Pulmonary artery endothelial cell (primary cell): ENCODE measurements at places on chromosomes 7 and 10.

DNA sequence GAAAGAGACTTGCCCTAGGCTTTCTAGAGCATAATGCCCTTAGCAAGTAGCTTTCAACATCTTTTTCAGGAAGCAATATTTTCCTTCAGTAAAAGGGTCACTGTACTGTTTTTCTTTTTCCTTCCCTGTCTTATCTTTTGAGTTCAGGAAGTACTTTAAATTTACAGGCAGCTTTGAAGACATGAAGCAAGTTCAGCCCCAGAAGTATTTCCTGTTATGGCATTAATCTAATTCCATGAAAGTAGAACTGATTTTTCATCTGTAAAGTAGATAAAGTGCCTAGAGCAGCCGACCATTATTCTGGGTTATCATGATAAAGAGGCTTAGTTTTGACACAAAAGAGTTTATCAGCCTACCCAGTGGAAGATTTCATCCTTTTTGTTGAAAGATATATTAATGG, 288.2 kb downstream of the ADK start:
- DNase-seq, result peak; percentile 32

- DNase-seq, result no peak
These were observed 304.4 kb upstream of the NRP1 start for GRCh38 chr10:33638891-33639290.

- no peak for DNase-seq
These were observed 223.7 kb downstream of the MAD1L1 start for GRCh38 chr7:2008936-2009540.

- no peak for DNase-seq
These were observed 2.3 kb downstream of the DNMBP start for GRCh38 chr10:100007231-100008141.

GRCh38 chr10:69906425-69906824, 104.7 kb downstream of the COL13A1 start:
- DNase-seq, result no peak

- no peak for DNase-seq
These were observed 128.0 kb downstream of the HGF start for GRCh38 chr7:81641873-81642272.

DNA sequence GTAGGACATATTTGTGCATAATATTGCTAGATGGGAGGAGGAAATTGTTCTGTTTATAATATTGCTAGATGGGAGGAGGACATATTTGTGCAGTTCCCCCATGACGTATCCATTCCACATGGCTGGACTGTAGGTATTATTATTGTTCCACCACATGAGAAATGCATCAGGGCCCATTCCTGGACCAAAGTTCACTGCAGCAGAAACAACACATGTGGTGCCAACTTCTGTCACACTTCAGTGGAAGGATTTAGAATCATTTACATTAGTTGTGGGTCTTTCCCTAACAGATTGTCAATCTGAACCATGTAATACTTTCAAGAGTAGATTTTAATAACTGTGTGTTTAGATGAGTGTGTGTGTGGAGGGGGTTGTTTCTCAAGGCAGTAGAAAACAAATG, 32.7 kb upstream of the MACC1 start:
- no peak for DNase-seq

DNA sequence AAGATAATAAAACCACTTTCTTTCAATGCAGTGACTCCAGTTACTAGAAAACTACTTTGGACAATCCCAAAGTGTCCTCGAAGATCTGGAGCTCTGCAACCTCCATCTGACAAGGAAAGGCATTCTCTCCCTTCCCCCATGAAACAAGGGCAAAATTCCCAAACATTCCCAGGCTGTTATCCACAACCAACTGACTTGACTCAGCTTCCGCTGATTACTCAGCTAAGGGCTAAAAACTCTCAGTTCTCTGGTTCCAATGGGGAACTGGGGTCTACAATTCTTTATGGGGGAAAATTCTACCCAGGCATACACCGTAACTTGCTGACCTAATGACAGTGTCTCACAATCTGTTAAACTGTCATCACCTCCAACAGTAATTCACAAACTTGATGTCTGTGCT, 48.4 kb downstream of the SFMBT2 start:
- no peak for DNase-seq

DNA sequence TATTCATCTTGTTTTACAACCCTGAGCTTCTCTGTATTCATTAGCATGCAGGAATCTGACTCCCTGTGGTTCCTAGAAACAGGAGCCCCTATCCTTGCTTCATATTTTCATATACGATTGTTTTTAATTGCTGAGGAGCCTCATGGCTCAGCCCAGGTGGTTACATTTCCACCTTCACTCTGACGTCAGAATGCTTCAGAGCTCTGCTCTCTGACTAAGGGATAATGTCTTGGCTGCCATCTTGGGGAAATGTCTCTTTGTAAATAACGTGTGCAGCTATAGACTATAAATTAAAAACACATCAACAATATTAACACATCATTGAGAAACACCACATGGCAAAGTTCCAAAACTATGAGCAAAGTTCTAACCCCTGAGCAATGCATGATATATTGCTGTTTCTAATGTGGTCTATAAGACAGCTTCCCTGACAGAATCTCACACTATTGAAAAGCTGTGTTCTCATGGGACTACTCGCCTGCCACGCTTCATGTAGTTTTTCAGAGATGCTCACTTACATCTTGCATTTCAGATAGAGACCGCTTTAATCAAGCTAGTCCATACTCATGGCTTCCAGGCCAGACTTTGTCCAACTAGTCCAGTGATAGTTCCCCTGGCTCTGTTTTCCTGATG, 227.0 kb downstream of the SORCS3 start:
- DNase-seq, result no peak

- no peak for DNase-seq
These were observed 268.0 kb downstream of the PHTF2 start for GRCh38 chr7:78066599-78066998.

GRCh38 chr10:64558094-64558835, 1037.1 kb downstream of the REEP3 start:
- DNase-seq, result no peak

- no peak for DNase-seq
These were observed 6.1 kb upstream of the CAV2 start for GRCh38 chr7:116493449-116493848.

GRCh38 chr7:124765401-124766352, at the start of gene GPR37:
Gene GPR37 (minus strand): TSS chr7:124765792. CDS start chr7:124764976, 816 bp downstream.
- DNase-seq, result peak; percentile 51

DNA sequence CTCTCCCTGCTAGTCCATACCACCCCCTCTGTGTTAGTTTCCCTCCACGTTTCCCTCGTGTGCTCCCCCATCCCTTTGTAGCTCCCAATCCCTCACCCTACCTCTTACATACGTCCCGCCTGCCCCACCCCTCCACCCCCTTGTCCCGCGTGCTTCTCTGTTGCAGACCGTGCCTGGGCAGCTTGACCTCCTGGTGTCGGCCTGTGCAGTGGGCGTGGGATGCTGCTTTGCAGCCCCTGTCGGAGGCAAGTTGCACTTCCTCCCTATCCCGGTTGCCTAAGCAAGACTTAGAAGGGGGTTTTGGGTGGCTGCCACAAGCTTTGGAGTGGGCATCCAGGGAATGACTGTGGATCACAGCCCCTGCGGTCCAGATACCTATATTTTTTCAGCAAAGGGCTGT, 7.7 kb downstream of the CLCN1 start:
- DNase-seq, result no peak

DNA sequence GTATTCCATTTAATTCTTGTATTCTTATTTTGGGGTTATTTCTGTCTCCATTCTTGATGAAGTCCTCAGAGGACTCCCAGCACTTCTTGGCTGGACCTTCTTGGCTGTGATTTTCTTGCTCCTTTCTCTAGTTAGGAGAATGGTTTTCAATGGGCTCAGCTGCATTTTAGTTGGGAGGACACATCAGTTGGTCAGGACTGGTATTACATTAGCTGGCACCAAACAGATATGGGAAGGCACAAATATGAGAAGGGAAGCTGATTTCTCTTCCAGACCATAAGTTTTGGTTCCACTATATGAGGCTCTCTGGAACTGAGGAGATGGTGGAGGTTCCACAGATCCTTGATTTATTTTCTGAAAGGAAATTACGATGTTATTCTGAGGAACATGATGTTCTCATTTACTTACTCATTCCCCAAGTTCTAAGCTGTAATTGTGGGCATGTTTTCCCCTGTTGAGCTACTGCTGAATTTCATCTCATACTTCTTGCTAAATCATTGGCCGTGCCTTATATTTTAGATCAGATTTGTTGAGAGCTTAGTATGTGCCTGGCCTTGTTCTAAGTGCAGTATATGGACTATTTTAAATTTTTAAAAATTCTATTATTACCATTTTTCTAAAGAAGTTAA, 261.0 kb downstream of the THSD7A start:
- no peak for DNase-seq

- DNase-seq, result no peak
These were observed 178.8 kb downstream of the REEP3 start for GRCh38 chr10:63699785-63700613.

- no peak for DNase-seq
These were observed 299.2 kb upstream of the ZMIZ1 start for GRCh38 chr10:78769526-78769925.

DNA sequence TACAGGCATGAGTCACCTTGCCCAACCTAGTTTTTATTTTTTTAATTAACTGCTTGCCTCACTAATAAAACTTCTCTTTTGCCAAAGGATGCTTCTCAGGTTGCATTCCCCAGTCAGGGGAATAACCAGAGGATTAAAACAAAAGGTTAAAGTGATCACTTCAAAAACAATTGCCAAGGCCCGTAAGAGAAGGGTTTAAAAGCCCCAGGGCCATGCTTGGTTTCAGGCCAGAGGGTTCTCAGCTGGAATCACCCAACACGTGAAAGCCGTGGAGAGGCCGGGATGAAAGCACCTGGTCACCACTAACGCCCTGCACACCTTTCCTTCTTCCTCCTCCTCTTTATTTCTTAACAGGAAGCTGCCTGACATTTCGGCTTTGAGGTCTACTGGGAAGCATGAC, 587.5 kb downstream of the PTPRN2 start:
- DNase-seq, result no peak

- DNase-seq, result no peak
These were observed 145.4 kb downstream of the KIF20B start for GRCh38 chr10:89846786-89847185.

GRCh38 chr7:50367570-50367969, 63.1 kb downstream of the IKZF1 start:
- no peak for DNase-seq
